ENCODE measurements at places on chromosomes 12 and 14.

DNA sequence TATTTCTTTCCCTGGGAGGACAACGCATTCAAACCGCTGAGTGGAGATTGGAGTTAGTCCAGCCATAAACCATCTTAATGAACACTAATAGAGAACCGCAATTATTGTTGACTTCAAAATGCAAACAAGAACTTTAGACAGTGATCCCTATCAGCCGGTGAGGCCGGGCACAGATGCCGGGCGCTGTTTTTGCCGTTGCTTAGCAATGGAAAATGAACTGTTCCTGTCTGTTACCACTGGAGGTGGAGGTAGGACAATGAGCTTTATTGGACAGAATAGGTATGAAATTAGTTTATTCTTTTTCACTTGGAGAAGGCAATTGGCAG, 216.8 kb downstream of the TTC8 start:
- H3K27ac ChIP-seq = no peak overlapping the region
- H3K4me1 ChIP-seq = peaks cover 4% of the 10 kb centered on the region
- no peaks in the 10 kb centered on the region for H3K36me3 ChIP-seq

GRCh38 chr14:37610945-37611523, 15.6 kb downstream of the TTC6 start:
- H3K27ac ChIP-seq = no peak overlapping the region
- DNase-seq = no peak
- no peaks in the 10 kb centered on the region for H3K4me1 ChIP-seq
- H3K4me3 ChIP-seq = no peak overlapping the region
- peaks cover 15% of the 10 kb centered on the region for H3K27me3 ChIP-seq

GRCh38 chr12:115755061-115755724, 522.3 kb downstream of the MED13L start:
- H3K4me1 ChIP-seq = no peaks in the 10 kb centered on the region
- H3K36me3 ChIP-seq = no peaks in the 10 kb centered on the region
- no peak for DNase-seq
- H3K27me3 ChIP-seq = peaks cover 4% of the 10 kb centered on the region
- no peak overlapping the region for H3K27ac ChIP-seq

GRCh38 chr14:30125322-30125979, 197.8 kb upstream of the PRKD1 start:
- DNase-seq = no peak
- H3K4me1 ChIP-seq = no peaks in the 10 kb centered on the region
- H3K27ac ChIP-seq = no peak overlapping the region
- no peaks in the 10 kb centered on the region for H3K36me3 ChIP-seq

DNA sequence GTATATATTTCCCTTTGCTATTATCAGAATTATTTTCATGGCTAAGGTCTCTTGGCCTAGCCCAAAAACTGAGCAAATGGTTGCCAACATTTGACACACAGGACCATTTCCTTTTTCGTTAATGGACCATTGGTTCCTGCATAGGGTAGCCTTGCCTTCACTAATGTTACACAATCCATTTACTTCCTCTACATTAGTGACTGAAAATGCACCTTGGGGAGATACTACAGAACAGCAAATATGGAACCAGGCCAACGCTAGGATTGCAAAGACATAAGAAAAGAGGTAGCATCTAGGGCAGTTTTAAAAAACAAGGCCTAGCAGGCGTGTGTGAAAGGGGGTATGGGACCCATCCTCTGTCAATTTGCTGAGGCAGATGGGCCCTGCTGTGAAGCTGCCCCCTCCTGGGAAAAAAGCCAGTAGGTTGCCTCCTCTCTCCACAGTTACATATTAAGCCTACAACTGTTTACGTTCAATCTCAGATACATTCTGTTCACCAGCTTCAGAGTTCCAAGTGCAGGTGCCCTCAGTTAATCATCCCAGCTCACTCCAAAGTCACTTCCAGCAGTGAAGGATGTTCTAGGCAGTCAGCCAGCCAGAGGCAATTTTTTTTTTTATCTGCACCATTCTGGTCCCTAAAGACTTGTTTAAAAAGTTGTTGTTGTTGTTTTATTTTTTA, 15.0 kb downstream of the AQP6 start:
- H3K27ac ChIP-seq = no peak overlapping the region
- no peaks in the 10 kb centered on the region for H3K27me3 ChIP-seq
- peaks cover 4% of the 10 kb centered on the region for H3K4me1 ChIP-seq
- H3K36me3 ChIP-seq = peaks cover 39% of the 10 kb centered on the region
- H3K4me3 ChIP-seq = no peak overlapping the region

DNA sequence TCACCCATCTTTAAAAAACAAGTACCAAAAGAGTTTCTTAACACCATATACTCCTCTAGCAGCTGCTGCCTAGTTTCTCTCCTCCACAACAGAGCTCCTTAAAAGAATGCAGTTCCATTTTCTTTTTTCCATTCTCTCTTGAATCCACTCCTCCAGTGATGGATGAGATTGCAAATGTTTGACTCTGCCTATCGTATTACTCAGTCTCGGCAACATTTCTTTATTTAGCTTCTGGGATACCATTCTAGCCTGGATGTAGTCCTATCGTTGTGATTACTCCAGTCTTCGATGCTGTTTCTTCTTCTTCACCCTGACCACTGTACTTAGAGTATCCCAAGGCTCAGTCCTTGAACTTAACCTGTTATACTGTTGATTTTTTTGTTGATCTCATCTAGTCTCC, 30.8 kb downstream of the CAND1 start:
- H3K36me3 ChIP-seq = peaks cover 57% of the 10 kb centered on the region
- no peak for DNase-seq
- H3K4me3 ChIP-seq = no peak overlapping the region
- peaks cover 9% of the 10 kb centered on the region for H3K4me1 ChIP-seq
- no peak overlapping the region for H3K27ac ChIP-seq

DNA sequence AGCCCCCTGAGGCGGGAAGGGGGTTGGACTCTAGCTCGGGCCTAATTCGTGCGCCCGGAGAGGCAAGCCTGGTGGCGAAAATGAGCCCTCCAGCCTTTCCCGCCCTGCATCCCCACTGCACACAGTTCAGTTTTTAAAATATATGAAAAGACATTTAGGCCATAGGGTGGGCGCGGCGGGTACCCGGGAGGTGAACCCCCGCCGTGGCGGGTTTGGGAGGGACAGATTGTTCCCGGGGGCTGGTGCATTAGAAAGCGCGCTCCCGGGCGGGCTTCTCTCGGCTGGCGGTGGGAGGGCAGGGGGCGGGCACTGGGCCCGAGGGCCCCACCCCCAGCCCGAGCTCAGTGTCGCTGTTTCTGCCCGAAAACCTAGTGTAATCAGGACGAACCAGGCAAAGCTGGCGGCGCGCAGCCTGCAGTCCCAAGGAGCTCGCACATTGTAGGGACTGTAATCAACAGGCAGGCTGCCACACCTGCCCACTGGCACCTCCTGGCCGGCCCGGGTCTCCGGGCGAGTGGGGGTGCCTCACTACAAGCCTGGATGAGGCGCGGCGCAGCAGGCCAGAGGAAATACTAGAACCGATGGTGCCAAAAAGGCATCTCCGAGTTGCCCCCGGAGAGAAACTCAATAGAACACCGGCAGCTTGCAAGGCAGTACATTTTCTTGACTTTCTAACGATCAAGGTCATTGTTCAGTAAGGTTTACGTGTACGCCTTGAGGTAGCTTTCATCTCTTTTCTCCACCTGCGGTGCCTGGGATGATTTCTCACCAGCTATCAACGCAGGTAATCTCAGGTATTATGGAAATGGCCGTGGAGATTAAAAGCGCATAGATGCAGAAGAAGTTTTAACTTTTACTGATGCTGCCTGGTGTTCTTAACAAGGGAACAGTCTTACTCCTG, 764 bp upstream of the SPTB start:
- peaks cover 8% of the 10 kb centered on the region for H3K4me1 ChIP-seq
- peaks cover 29% of the 10 kb centered on the region for H3K27me3 ChIP-seq
- no peaks in the 10 kb centered on the region for H3K36me3 ChIP-seq
- peak overlapping the region; percentile 77 for H3K4me3 ChIP-seq
- peak; percentile 74 for DNase-seq

DNA sequence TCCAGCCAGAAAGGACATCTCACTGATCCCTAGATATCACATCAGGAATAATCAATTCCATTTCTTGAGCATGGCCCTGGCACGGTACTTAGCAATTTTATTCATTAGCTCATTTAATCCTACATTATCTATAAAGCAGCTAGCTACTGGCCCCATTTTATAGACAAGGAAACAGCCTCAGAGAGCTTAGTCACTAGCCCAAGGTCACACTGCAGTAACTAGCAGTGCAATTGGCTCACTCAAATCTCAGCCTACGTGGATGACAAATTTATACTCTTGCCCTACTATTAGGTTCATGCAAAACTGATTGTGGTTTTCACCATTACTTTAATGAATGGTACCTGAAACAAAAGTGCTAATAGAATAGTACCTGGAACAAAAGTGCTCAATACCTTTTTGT, 41.7 kb downstream of the NUAK1 start:
- no peak for DNase-seq
- H3K36me3 ChIP-seq = no peaks in the 10 kb centered on the region
- H3K4me1 ChIP-seq = no peaks in the 10 kb centered on the region
- H3K27ac ChIP-seq = no peak overlapping the region
- peaks cover 25% of the 10 kb centered on the region for H3K27me3 ChIP-seq
- no peak overlapping the region for H3K4me3 ChIP-seq

DNA sequence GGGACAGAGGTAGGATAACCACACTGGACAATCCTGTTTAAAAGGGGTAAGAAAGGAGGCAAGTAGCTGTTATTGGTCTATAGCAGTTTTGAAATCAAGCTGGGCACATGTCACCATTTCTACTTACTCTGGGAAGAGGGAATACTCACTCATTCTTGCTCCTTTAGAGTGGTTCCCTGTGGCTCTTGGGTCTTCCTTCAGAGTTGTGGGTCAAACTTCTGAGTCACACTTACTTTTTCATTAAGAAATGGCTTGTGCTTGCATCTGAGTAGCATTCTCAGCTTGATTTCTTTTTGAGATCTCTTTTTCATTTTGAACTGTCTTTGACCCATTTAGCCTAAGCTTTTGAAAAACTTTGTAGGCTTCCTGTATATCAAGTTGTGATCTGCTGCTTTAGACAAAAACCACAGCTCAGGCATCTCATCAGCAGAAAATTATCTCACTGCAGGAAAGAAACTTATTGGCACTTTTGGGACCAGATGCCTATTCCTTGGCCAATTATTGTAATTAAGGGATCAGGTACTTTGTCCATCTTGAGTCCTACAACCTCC, 122.2 kb downstream of the AEBP2 start:
- H3K27me3 ChIP-seq = no peaks in the 10 kb centered on the region
- H3K4me1 ChIP-seq = peaks cover 15% of the 10 kb centered on the region
- no peak overlapping the region for H3K4me3 ChIP-seq
- no peak overlapping the region for H3K27ac ChIP-seq

- peak overlapping the region; percentile 92 for H3K27ac ChIP-seq
- H3K4me3 ChIP-seq = no peak overlapping the region
- no peaks in the 10 kb centered on the region for H3K27me3 ChIP-seq
These were observed 40.1 kb downstream of the TRAF3 start for GRCh38 chr14:102817318-102817717.

GRCh38 chr12:62331306-62331705, 71.1 kb downstream of the USP15 start:
- no peak overlapping the region for H3K27ac ChIP-seq
- peaks cover 33% of the 10 kb centered on the region for H3K36me3 ChIP-seq
- H3K27me3 ChIP-seq = no peaks in the 10 kb centered on the region
- no peak for DNase-seq

- peak overlapping the region; percentile 3 for H3K27ac ChIP-seq
- peaks cover 23% of the 10 kb centered on the region for H3K4me1 ChIP-seq
- peaks cover 3% of the 10 kb centered on the region for H3K36me3 ChIP-seq
- peaks cover 2% of the 10 kb centered on the region for H3K27me3 ChIP-seq
- H3K4me3 ChIP-seq = no peak overlapping the region
- no peak for DNase-seq
These were observed 2.8 kb upstream of the ITGA5 start for GRCh38 chr12:54421879-54422250.

- H3K27ac ChIP-seq = no peak overlapping the region
- H3K4me3 ChIP-seq = no peak overlapping the region
- H3K36me3 ChIP-seq = no peaks in the 10 kb centered on the region
- no peaks in the 10 kb centered on the region for H3K4me1 ChIP-seq
- H3K27me3 ChIP-seq = no peaks in the 10 kb centered on the region
- no peak for DNase-seq
These were observed 256.8 kb downstream of the C12orf50 start for GRCh38 chr12:87772401-87772800.

- no peak overlapping the region for H3K4me3 ChIP-seq
- DNase-seq = no peak
- H3K4me1 ChIP-seq = no peaks in the 10 kb centered on the region
- no peaks in the 10 kb centered on the region for H3K27me3 ChIP-seq
- no peak overlapping the region for H3K27ac ChIP-seq
These were observed 363.7 kb downstream of the SOX5 start for GRCh38 chr12:23585782-23586163.

DNA sequence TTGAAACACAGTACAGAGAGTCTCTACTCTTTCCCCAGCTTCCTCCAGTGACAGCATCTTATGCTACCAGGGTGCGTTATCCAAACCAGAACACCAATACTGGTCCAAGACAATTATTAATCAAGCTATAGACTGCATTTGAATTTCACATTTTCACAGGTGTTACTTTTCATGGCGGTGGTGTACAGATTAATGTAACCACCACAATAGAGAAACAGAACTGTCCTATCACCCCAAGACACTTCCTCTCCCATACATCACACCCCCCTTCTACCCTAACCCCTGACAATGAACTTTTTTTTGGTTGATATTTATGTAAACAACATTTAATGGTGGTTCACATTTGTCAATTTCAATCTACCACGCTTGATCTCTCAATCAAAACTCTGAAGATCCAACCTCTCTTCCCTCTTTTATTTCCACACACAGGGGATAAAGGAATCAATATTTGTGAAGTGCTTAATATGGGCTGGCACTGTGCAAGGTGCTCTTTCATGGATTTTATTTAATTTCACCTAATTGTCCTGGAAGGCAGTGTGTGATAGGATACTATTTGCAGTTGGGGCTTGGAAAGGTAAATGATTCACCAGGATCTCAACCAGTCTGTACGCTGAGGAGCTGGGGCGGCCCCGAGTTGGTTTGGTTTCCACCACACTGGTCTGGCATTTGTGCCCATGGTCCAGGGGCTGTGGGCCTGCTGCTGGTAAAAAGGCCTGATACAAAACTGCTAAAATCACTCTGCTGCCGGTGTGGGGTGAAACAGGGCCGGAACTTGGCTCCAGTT, 54.6 kb upstream of the DICER1 start:
- no peaks in the 10 kb centered on the region for H3K36me3 ChIP-seq
- H3K27ac ChIP-seq = no peak overlapping the region
- no peak for DNase-seq
- H3K4me1 ChIP-seq = no peaks in the 10 kb centered on the region
- H3K4me3 ChIP-seq = no peak overlapping the region
- peaks cover 5% of the 10 kb centered on the region for H3K27me3 ChIP-seq

Measured in activated CD4-positive, alpha-beta memory T cell treated with anti-CD3 and anti-CD28 coated beads for 36 hours (primary cell).